ENCODE measurements at places on chromosomes 3 and 15.

GRCh38 chr3:149421764-149422163 is 44.3 kb upstream of the TM4SF1 start:
- DNase-seq: no peak

DNA sequence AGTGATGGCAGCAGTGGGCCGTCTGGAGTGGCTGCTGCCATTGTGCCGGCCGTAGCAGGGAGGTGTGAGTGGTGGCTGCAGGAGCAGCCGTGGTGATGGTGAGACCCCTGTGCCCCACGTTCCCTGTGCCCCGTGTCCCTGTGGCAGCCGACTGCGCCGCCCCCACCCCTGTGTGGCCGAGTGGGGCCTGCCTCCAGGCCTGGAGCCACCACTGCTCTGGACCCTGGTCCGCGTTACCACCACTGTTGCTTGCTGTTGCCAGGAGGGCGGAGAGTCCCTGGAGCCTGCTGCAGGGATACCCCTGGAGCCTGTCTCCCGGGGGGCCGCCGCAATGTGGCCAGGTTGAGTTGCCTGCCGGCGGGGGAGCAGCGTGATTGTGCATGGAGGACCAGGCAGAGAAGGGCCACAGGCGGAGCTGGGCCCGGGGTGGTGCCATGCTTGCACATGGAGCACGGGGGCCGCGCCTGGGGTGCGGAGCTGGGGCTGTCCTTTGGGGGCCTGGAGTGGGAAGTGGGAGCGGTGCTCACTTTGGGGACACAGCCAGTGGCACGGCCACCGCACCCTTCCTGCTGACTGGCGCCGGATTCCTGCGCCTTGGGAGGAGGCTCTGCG is 50.1 kb downstream of the SLC6A20 start:
- DNase-seq: no peak

DNA sequence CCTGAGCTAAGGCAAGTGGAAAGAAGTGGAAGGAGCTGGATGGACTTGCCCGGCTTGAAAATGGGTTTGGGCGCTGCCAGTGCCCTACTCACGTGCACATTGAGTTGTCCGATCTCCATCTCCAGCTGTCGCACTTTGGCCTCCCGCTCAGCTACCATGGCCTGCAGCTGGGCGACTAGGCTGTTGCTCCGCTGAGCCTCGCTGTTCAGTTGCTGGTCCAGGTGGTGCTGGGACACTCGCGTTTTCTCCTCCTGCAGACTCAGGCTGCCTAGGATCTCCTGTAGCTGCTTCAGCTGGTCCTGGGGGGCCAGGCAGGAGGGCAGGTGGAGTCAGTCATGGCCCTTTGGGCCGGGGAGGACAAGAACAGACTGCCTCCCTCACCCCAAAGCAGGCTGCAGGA is 33.0 kb upstream of the HHATL start:
- DNase-seq: no peak

DNA sequence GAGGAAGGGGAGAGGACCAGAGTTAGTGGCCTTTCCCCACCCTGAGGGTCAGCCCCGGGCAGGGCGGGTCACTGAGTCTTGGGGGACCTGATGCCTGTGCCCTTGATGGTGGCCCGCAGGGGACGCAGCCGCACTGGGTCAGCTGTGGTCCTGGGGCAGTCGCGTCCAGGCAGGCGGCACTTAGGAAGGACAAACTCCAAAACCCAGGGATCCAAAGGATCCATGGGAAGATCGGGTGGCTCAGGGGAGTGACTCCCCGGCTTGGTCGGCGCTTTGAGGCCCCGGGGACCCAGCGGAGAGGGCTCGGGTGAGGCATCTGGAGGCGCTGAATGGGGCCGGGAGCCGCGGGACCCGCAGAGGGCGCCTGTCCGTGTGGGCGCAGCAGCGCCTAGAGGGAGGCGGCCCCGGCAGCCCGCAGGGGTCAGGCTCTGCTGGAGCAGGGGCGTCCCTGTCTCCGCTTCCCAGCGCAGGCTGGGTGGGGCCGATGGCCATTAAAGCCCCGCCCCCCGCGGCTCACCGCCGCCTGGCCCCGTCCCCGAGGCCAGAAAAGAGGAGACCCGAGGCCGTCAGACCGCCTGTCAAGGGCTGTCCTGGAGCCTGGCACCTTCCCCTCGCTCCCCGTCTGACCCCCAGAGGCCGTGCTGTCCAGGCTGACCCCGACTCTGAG is 17.5 kb downstream of the CIDEC start:
- DNase-seq: peak; percentile 24

DNA sequence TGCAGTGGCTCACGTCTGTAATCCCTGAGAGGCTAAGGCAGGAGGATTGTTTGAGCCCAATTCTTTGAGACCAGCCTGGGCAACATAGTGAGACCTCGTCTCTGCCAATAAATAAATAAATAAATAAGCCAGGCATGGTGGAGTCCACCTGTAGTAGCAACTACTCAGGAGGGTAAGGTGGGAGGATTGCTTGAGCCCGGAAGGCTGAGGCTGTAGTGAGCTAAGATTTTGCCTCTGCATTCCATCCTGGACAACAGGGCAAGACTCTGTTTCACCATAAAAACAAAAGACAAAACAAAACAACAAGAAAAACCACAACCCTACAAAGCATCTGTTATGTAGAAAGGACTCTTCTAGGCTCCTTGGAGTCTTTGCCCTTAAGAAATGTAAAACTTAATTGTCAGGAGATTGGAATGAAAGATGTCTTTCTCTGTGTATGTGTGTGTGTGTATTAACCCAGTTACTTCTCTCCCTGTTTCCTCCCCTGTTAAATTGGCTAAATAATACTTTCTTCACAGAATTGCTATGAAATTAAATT is 9.5 kb downstream of the NECTIN3 start:
- no peak for DNase-seq

DNA sequence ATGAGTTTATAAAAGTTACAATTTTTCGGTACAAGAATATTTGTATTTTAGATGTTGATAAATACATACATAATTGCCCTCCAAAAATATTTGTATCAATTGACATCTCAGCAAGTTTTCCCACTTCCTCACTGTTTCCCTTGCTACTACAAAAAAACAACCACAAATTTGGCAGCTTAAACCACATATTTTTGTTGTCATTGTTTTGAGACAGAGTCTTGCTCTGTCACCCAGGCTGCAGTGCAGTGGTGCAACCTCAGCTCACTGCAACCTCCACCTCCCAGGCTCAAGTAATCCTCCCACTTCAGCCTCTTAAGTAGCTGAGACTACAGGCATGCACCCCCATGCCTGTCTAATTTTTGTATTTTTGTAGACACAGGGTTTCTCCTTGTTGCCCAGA is 162.8 kb upstream of the RARB start:
- DNase-seq: no peak

DNA sequence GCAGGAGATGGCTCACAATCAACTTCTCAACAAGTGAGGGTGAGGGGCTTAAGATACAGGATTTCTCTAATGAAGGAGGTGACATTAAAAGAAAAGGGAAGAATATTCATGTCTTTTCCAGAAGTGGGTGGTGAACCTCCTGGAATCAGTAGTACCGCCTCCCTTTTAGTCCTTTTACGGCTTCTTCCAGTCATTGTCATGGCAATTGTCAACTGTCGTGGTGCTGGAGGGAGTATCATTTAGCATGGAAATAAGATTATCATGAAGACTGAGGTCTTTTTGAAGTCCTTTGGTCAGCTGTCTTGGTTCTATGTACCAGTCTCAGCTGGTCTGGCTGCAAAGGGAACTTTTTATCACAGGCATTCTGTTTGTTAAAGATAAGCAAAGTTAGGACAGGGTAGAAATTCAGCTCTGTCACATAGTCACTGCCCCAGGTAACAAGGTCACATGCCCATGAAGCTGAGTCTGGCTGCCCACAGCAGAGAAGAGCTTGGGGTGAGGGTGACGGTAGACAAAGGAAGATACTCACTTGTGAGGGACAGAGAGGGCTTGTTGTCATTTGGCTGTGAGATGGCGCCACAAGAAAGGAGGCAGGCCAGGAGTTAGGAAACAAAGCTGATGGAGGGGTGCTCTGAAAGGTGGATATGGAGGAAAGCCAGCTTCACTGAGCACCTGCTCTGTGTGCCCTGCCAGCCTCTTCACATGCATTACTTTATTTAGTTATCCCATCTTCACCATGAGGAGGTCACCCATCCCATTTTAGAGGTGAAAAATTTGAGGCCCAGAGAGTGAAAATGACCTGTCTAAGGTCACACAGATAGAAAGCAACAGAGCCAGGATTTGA is 228.2 kb upstream of the TRIM42 start:
- no peak for DNase-seq

- no peak for DNase-seq
Observed at GRCh38 chr3:38397320-38397719, 50.7 kb downstream of the XYLB start.

DNA sequence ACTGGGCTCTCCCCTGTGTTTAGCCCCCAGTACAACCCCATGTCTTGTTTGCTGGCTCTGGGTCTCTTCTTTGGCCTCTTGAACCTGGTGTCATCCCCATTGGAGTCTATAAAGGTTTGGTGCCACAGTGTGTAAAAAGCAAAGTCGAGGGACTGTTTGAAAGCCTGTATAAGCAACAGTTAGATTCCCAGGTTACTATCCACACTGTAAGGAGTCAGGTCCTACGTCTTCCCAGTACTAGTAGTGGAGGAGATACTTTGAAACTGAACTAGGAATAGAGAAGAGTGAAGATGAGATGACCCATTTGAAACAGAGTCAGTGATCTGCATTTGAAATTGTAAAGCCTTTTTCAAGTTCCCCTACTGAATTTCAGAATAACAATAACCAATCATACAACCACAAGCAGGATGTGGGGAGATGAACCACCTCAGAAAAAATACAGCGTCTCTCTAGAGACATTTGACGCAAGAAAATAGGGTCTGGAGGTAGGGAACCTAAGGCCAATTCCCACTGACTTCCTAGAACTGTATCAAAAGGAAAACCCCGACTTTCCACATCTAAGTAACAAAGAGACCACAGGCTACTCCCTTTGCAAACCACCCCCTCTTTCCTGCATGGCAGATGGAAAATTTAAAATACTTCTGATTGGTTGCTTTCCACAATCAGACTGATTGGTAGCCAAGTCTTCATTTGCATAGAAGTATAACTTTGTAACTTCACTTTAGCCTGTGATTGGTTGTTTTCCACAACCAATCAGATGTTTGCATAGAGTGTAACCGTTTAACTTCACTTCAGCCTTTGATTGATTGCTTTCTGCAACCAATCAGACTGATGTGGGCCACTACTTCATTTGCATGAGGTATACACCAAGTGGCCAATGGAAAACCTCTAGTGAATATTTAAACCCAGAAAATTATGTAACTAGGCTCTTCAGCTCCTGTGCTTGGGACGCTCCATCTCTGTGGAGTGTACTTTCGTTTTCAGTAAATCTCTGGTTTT is 49.9 kb upstream of the NEDD4 start:
- DNase-seq: peak; percentile 38

DNA sequence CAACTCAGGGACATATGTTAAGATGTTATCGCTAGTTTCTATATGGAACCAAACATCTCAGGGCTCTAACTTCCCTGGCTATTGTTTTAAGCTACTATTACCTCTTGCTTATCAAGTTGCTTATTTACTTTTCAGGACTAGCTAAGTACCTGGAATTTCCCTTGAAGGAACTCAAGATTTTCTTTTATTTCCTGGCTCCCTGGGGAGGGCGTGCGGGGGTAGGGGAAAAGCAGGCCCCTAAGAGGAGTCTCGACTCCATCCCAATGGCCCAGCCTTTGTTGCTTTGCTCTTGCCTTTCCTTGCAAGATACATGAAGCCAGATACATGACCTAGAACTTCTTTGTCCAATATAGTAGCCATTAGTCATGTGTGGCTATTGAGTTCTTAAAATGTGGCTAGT is 76.9 kb upstream of the STXBP5L start:
- no peak for DNase-seq

DNA sequence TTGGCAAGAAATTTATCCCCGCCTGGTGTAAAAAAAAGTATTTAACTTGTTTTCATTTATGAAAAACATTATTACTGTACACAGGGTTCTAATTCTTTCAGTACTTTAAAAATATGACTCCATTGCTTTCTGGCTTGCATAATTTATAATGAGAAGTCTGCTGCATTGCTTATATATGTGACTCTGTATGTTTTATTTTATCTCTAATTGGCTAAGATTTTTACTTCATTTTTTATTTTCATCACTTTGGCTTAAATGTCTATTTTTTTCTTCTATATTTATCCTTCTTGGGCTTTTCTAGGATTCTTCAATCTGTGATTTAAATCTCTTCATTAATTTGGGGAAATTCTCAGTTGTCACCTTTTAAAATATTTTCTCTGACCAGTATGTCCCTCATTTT is 636.6 kb upstream of the NR2F2 start:
- DNase-seq: no peak

DNA sequence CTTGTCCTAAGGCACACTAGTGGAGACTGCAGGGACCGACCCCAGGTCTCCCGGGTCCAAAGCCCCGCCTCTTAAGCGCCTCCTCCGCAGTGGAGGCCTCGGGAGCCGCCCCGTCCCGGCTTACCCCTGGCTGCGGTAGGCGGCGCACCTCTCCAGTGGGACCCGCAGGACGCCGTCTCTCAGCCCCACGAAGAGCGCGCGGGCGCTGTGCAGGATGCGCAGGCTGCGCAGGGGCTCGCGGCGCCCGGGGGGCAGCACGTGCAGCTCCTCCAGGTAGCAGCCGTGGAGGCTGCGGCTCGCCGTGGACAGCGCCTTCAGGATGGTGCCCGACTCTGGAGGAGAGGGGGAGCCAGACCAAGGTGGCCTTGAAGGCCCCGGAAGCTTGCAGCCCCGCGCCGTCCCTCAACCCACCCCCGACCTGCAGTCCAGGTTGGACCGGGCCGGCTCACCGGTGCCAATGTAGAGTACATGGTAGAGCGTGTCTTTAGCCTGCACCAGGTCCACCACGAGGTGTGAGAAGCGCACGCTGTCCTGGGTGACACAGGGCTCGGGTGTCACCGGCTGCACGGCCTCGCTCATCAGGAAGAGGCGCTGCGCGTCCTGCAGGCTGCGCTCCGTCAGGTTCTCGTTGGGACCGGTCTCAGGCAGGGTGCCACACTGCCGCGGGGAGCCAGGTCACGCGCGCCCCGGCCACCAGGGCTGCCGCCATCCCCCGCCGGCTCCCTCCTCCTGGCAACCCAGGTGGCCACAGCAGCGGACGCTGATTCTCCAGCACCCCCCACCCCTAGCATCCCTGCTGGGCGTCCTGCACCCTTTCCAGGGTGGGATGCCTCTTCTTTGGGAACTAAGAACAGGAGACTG is 105.5 kb downstream of the SEMA5B start:
- DNase-seq: no peak

DNA sequence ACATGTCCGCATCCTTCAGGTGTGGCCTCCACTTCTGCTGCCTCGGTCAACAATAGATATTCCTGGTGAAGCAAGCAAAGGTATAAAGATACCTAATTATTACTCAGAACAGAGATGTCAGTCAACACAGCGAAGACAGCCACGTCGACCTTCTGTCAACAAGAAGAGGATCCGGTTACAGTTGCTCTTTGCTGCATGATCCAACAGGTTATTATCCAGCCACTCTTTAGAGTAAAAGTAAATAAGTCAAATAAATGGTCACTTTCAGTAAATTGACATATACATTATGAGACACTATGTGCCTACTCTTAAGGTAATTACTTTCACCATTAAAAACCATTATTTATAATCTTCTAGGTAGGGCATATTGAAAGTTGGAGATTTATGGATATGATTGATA is 356.8 kb upstream of the ATP11B start:
- DNase-seq: no peak

GRCh38 chr3:194869482-194870169 is 183.9 kb downstream of the FAM43A start:
- DNase-seq: no peak

- no peak for DNase-seq
Observed at GRCh38 chr15:53115563-53115962, 325.4 kb upstream of the ONECUT1 start.
